SW 1271 (cell line): ENCODE measurements at places on chromosomes 2 and 18.

DNA sequence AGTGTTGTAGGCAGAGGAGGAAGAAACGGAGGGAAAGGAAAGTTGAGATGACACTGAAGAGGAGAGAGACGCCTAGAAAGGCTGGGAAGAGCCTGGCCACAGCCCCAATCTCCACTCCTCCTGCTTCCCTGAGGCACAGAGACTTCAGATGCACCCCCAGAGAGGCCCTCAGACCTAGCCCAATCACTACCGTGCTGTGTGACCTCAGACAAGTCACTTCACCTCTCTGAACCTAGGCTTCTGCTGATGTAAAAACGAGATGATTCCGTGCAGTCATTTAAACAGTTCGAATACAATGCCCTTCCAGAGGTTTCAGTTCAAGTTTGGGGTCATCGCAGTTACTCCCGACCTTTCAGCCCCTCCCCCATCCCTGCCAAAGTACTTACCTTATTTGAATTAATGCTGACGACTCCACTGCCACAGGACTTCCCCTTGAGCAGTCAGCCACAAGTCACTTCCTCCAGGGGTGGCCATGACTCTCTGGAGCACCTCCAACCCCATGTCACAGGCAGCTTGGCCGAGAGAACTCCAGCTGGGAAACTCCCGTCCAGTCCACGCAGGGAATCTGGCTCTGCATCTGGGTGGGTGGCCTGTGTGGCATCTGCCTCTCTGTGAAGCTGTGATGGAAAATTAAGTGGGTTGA, 105.2 kb upstream of the ID2 start:
- DNase-seq, result no peak

DNA sequence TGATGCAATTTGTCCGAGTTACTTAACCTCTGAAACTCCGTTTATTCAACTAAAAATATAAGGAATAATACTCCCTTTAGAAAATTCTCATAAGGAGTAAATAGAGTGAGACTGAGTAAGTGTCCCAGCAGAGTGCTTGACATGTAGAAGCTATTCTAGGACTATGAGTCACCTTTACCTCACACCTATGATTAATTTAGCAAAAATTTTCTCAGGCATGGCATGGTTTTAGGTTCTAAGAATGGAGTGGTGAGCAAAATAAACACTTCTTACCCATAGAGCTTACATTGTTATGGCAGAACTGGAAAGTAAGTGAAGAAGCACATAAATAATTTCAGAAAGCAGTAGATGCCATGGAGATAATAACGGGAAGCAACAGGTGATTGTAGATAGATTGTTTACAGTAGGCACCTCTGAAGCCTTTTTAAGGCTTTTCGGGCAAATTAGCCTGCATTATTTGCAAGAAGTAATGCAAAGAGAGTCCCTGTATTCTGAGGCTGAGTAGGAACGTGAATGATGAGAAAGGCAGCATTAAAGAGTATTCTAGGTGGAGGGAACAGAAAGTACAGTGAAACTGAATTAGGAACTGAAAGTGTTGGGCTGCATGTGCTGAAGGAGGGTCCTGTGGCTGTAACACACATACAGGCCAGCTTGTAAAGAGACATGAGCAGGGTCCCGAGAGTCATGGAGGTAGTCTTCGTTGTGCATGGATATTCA, 209.2 kb downstream of the ZNF407 start:
- peak; percentile 85 for DNase-seq

GRCh38 chr18:60292186-60292585, 80.4 kb downstream of the MC4R start:
- no peak for DNase-seq

- no peak for DNase-seq
These were observed 48.1 kb downstream of the NUP35 start for GRCh38 chr2:183172220-183172887.

GRCh38 chr2:45223531-45223930, 214.3 kb upstream of the SIX2 start:
- DNase-seq, result no peak

GRCh38 chr2:46410273-46411244, 68.8 kb upstream of the TMEM247 start:
- no peak for DNase-seq

GRCh38 chr18:54094474-54094873, 130.0 kb downstream of the MBD2 start:
- DNase-seq, result no peak

GRCh38 chr2:172375251-172375650, 52.1 kb upstream of the ITGA6 start:
- DNase-seq, result no peak

- DNase-seq, result no peak
These were observed 80.9 kb downstream of the LYPD6B start for GRCh38 chr2:149119368-149119767.

GRCh38 chr2:25165992-25166875, 2.1 kb downstream of the POMC start:
- peak; percentile 10 for DNase-seq

DNA sequence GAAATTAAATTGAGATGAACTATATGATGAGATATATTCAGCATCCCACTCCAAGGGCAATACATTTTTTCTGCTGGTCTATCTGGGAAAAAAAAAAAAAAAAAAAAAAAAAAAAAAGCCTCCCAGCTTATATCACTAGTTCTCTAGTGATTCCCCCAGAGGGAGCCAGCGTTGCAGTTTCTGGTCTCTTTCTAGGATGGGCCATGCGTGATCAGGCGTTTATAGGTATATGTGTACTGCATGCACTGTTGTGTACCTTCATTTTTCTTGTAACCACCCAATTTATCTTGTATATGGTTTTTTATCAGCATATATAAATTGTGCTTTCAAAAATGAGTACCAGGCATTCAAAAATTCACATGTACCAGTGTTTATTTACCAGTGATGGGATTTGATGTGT, 35.1 kb downstream of the DCDC2C start:
- no peak for DNase-seq

GRCh38 chr2:201205515-201205849, 22.5 kb downstream of the CASP10 start:
- DNase-seq, result no peak

- DNase-seq, result no peak
These were observed 71.8 kb downstream of the MGAT5 start for GRCh38 chr2:134325696-134326095.

- no peak for DNase-seq
These were observed 3.1 kb downstream of the WNT10A start for GRCh38 chr2:218883491-218884490.

DNA sequence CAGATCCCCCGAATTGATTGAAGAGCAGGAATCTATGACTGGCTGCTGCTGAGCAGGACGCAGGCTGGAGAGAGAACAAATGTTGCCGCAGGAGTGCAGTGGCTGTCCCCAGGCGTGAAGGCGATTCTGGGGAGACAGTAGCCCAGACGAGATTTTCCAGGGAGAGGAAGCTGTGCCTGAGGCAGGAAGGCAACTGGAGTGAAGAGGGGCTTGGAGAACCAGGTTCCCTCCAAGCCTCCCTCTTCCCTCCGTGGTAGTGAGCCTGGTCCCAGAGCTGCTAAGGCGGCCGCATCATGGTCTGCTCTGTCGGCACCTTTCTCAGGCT, 1.3 kb upstream of the NPPC start:
- DNase-seq, result no peak

DNA sequence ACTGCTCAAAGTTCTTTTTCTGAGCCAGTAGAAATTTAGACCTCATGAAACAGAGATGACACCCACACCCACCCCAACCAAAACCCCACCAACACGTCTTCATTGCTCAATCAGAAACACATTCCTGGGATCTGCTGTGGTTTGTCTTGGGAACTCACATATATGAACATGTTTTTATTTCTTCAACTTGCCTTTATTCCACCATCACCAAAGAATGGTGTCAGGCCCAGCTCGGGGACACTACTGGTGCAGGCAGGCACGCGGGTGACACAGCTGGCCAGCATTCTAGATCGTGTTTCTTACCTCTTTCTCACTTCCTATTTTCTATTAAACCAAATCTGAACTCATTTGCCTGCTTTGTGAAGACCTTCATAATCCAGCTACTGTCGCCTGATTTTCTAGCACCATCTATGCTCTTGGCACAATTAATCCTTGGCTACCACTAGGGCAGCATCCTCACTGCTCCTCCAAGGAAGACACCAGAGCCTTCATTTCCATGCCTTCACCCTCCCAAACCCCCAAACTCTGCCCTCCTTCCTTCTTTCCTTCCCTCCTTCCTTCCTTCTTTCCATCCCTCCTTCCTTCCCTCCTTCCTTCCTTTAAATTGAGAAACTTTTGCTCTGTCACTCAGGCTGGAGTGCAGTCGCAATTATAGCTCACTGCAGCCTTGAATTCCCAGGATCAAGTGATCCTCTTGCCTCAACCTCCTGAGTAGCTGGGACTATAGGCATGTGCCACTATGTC, 157.1 kb downstream of the BCL2 start:
- DNase-seq, result no peak

DNA sequence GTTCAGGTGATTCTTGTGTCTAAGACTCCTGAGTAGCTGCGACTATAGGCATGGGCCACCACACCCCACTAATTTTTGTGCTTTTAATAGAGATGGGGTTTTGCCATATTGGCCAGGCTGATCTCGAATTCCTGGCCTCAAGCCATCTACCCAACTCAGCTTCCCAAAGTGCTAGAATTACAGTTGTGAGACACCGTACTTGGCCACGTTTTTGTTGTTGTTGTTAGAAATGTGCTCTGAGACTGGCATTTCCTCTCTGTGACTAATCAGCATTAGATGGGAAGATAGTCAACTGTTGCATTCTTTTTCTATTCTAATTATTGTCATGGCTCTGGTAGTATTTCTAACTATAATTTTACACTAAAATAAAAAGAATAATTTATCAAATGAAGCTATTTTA, 191.7 kb downstream of the CAMKMT start:
- DNase-seq, result peak; percentile 41

GRCh38 chr2:142131010-142131669, at the start of gene LRP1B:
Gene LRP1B, minus strand, starts transcription at chr2:142131016. Its CDS starts 287 bp downstream, at chr2:142130729.
- no peak for DNase-seq

DNA sequence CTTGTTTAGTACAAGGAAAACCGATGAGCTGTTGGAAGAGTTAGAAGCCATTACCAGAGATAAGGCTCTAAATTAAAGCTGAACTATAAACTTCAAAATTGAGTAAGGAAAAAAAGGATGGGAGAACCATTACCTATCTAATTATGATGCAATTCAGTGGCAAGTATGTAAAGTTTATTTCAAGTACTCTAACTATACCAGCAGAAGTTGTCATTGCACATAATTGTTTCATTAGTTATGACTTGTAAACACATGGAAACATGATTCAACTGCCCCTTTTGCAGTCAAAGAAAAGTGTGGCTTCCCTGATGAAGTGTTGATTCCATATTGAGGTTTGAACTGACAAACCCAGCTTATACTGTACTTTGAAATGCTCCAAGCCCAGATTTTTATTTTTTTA, 324.1 kb upstream of the KCNJ3 start:
- no peak for DNase-seq

DNA sequence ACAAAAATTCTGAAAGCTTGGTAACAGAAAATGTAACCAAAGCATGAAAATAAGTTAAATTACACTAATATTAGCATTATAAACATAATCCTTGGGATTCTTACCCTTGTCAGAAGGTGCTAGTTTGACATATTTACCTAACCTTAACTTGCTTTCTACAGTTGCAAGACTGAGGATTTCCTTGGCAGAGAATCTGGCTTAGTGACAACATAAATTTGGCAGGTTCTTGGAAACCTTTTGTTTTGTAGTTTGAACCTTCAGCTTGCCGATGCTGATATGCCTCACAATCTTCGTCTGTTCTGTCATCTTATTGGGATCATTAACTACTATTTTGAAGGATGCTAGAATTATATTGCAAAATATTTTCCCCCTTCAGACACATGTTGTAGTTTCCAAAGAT, 3.4 kb downstream of the XIRP2 start:
- no peak for DNase-seq

GRCh38 chr2:165453561-165454094, 15.9 kb upstream of the CSRNP3 start:
- no peak for DNase-seq

DNA sequence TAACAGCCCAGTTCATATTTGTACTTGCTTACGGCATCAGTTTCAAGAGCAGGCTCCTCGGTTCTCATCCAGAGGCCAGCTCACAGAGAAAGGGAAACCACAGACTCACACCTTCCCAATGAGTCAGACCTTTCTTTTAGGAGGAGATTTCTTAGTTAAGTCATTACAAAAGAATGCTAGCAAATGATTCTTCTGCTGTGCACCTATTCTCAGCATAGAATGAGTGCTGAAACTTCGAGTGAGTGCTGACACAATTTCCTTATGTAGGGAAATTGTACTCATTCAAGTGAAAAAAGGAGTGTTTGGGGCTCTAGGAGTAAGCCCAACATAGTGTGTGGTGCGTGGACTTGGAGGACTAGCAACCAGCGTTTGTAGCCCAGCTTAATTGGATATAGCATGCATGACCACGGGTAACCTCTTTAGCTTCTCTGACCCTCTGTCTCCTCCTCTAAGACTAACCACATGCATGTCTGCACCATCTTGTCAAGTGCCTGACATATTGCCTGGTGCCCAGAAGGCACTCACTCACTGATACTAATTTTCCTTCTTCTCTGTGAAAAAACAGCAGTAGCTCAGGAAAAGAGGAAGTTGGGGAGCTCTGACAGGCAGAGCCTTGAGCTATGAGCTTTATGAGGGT, 87.0 kb downstream of the ALPK2 start:
- peak; percentile 83 for DNase-seq

GRCh38 chr2:4416431-4416830, 713.1 kb downstream of the DCDC2C start:
- DNase-seq, result no peak

DNA sequence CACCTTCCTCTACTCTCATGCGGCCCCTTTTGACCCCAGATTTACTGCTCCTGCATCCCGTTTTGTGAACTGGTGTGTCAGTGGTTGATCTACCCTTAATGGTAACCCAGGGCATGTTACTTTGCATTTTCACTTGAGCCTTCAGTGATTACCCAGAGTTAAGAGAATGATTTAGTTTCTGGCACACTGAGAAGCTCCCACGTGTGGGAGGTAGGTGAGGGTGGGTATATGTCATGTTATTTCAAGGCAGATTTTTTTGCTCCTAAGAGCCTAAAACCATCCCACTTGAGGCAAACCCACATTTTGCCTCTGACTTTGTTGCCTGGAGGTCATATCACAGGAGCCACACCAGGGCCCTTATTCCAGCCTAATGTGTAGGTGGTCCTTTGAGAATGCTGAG, 186.7 kb downstream of the CTIF start:
- no peak for DNase-seq

DNA sequence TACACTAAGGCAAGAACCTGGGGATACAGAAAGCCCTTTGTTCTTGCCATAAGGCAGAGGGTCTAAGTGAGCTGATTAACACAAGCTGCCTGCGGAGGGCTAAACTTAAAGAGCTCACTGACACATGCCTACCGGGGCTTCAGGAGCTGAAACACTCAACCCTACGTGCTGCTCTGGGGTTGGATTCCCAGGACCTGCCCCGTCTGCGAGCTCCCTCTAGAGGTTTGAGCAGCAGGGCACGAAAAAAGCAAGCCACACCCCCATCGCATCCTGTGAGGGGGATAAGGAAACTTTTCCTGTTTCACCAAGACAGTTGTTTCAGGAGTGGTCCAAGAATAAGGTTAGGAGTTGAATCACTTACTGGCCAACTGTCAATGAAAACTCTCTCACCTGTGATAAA, 562.1 kb downstream of the TMX3 start:
- DNase-seq, result no peak
